Activated CD8-positive, alpha-beta T cell treated with anti-CD3 and anti-CD28 coated beads, Interleukin-2, amount 10 ng/mL, durations not matched to agents 7 days and 5 days (primary cell): ENCODE measurements at places on chromosomes 6 and 20. TPM values are rescaled to one million over a fixed set of nuclear protein-coding genes. Genes with fewer than 3 reads are reported as not detected.

The DHX35 gene
- 11.1 TPM for total RNA-seq

The KIF25 gene
- total RNA-seq: not detected

The FGD2 gene
- total RNA-seq: 10.1 TPM

The TFAP2D gene
- not detected for total RNA-seq

The MCCD1 gene
- total RNA-seq: not detected

The TPBG gene
- total RNA-seq: not detected

The SIGLEC1 gene
- total RNA-seq: not detected

The KCNQ5 gene
- total RNA-seq: 10.0 TPM

The ARMH2 gene
- total RNA-seq: 1.7 TPM

The ADGRF5 gene
- total RNA-seq: not detected

The MLN gene
- not detected for total RNA-seq

The FAM229B gene
- total RNA-seq: 2.2 TPM

The HSPA1L gene
- 3.0 TPM for total RNA-seq

The BHLHE23 gene
- total RNA-seq: not detected

The CFAP206 gene
- total RNA-seq: not detected

The GGTLC1 gene
- not detected for total RNA-seq

The HLA-DRB1 gene
- 46.0 TPM for total RNA-seq

The OXT gene
- not detected for total RNA-seq

The MYL9 gene
- total RNA-seq: 0.18 TPM

The VGLL2 gene
- total RNA-seq: not detected

The RAB44 gene
- not detected for total RNA-seq

The TGM3 gene
- not detected for total RNA-seq

The TAF4 gene
- 24.0 TPM for total RNA-seq

The LST1 gene
- total RNA-seq: 125 TPM

The DNMT3B gene
- total RNA-seq: 9.0 TPM

The TRIM10 gene
- not detected for total RNA-seq

The KIF16B gene
- total RNA-seq: 3.4 TPM

The PHF1 gene
- total RNA-seq: 36.5 TPM

The FHL5 gene
- total RNA-seq: not detected

The PRDM13 gene
- total RNA-seq: not detected

The PPIL6 gene
- total RNA-seq: not detected

The SLC22A3 gene
- not detected for total RNA-seq

The CALHM6 gene
- 20.6 TPM for total RNA-seq

The RAET1E gene
- total RNA-seq: not detected

The GFRA4 gene
- not detected for total RNA-seq

The APCDD1L gene
- not detected for total RNA-seq

The DEFB114 gene
- not detected for total RNA-seq

The FAM110A gene
- total RNA-seq: 36.3 TPM

The GSS gene
- total RNA-seq: 55.6 TPM

The RIMS4 gene
- total RNA-seq: not detected

The TPX2 gene
- 174 TPM for total RNA-seq

The NKX2-2 gene
- not detected for total RNA-seq
